ENCODE measurements at places on chromosomes 5 and 9.

- no peak for DNase-seq
Measured at GRCh38 chr5:27315363-27316270, 277.2 kb upstream of the CDH9 start.

- no peak for DNase-seq
Measured at GRCh38 chr5:138975098-138975847, 100.1 kb upstream of the LRRTM2 start.

- no peak for DNase-seq
Measured at GRCh38 chr5:150060471-150060870, 25.9 kb downstream of the CSF1R start.

GRCh38 chr5:23014825-23015224 is 161.7 kb upstream of the CDH12 start:
- DNase-seq, result no peak

- DNase-seq, result no peak
Measured at GRCh38 chr9:124480621-124480981, 26.6 kb downstream of the NR5A1 start.

- no peak for DNase-seq
Measured at GRCh38 chr5:95715799-95716461, 15.2 kb upstream of the RHOBTB3 start.

DNA sequence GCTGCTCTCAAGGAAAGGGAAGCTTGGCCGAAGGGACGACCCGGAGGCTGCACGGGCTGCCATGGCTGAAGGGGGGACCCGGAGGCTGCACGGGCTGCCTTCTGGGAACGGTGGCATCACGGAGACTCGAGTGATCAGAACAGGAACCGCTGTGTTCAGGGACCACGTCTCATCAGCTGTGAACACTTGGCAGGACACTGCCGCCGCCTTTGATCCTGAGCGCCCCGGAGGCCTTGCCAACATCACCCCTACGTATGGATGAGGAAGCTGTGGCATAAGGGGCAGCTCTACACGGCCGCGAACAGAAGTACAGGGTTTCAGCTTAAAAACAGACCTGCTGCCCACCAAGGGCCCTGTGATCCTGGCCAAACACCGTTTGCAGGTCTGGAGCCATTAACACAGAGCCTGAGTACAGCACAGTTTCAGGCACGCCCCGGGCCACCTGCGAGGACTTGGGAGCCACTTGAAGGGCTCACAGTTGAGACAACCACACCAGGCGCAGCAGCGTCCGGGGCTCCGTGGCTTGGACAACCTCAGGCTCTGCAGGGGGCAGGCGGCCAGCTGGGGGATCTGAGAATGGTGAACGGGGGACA is 23.9 kb upstream of the TERT start:
- DNase-seq, result no peak

GRCh38 chr9:132757016-132757415 is 86.8 kb downstream of the GTF3C4 start:
- DNase-seq, result no peak

- DNase-seq, result no peak
Measured at GRCh38 chr9:5863092-5863746, 27.5 kb upstream of the MLANA start.

Data from CD4-positive, alpha-beta T cell treated with Interleukin-6 for 4 hours (primary cell).